CD4-positive, alpha-beta T cell (primary cell): ENCODE measurements at places on chromosomes 4 and X.

DNA sequence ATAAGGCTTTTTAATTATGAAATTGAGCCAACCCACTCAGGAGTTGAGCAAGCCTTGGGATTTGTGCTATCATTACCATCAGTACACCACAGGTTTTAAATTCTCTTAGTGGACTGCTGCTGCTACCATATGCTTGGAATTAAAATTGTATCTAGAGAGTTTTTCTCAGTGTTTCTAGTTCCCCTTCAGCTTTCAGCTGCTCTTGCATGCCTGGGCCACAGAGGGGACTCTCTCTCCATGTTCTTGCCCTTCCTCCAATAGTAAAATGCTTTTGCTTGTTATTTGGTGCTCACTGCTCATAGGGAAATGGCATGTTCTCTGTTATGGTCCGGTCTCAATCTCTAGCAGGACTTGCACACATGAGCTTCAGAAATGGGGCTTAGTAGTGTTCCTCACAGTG, 101.9 kb downstream of the IGSF1 start:
- DNase-seq = no peak

DNA sequence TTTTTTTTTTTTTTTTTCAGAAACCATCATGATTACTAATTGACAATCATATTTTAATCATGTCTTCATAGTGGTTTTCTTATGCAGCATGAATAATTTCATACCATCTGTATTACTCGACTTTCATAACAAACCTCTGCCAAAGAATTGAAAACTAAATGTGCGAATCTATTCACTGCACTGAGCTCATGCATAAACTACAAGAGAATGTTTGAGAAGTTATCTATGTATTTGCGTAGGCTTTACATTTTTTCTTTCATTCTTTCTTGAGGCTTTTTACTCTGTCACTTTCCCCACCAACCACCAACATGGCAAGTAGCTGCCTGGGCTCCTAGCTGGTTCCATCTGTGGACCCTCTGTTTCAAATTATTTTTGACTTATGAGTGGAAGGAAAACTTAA, 1761.0 kb downstream of the STIM2 start:
- DNase-seq = no peak

DNA sequence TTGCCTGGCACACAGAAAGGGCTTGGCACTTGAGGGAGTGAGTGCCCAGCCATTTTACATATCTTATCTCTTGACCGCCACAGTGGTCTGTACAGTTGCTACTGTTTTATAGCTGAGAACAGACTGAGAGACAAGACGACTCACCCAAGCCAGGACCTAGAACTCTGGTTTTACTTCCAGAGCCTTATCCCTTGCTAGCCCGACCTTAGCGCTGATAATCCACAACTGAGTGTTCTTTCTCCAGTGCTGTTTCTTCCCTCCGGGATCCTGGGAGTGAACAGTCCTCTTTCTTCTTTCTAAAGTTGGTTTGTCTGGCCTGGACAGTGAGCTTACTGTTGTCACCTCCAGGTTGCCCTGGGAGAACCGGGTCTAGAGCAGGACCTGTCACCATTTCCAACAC, 52.5 kb upstream of the TADA2B start:
- DNase-seq = no peak

- DNase-seq = peak; percentile 22
Observed at GRCh38 chrX:134186362-134187121, 50.4 kb upstream of the CCDC160 start.

GRCh38 chr4:8315435-8316250, 46.1 kb downstream of the HTRA3 start:
- no peak for DNase-seq

- DNase-seq = peak; percentile 42
Observed at GRCh38 chr4:6926681-6927478, 17.3 kb downstream of the TBC1D14 start.

GRCh38 chr4:80710748-80711451, 319.6 kb upstream of the BMP3 start:
- DNase-seq = no peak

DNA sequence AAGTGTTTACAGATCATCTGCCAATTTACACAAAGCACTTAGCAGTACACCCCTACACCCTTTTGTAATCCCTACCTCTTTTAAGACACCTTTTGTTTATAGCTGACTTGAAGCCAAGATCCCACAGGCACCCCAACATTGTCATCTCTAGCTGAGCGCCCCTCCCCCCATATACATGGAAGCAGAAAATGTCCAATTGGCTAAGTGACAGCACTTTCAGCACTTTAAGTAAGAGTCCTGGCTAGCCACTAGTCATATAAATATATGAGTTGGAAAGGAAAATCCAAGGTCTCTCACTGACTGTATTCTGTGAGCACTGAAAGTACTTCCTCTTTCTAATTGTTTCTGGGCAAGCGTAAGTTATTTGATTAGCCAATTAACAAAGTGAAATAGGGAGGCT, 108.2 kb downstream of the NSUN7 start:
- peak; percentile 13 for DNase-seq

- peak; percentile 57 for DNase-seq
Observed at GRCh38 chr4:26131711-26132110, 189.1 kb upstream of the RBPJ start.

DNA sequence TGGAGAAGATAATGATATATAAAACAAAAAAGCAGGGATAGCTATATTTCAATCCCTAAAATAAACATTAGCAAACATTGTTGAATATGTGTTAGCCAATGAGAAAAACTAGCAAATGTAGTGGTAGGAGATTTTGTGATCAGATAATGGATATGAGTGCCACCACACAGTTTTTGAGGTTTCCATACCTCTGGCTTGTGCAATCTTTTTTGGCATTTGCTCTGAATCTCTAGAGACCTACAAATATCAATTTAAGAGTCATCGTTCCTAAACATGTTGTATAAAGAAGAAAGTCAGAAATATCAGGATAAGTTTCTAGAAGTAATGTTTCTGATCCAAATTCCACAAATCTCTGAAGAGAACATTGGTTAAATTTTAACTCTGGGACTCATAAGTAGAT, 308.7 kb downstream of the PDGFC start:
- no peak for DNase-seq

- no peak for DNase-seq
Observed at GRCh38 chr4:92101737-92102172, 202.0 kb upstream of the GRID2 start.

DNA sequence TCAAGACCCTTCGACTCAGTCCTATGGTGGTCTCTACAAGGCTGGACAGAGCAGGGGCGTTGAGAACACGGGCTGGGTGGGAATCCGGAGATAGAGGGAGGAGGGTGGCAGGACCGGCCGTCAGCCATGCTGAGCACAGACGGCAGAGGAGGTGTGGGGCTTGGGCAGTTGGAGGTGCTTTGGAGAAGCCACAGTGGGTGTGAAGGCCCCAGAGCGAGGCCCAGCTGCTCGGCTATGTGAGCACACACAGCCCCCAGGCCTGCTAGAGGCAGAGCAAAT, 4.2 kb downstream of the PDE6B start:
- no peak for DNase-seq

GRCh38 chr4:61583696-61584095, 383.6 kb downstream of the ADGRL3 start:
- DNase-seq = no peak

DNA sequence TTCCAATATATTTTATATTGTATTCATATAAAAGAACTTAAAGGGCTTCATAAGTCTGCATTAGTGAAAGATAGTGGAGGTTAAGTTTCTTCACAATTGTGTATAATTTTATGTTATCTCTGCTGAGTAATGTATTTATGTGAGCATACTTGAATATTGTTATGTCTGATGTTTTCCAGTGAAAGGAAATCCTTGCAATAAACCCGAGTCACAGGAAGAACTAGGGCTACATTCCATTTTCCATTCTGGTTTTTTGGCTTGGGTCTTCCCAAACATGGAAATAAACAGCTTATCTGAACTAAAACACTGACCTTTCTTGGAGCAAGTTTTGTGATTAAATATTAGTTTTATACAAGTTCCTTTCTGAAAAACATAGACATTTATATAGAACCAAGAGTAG, 231.3 kb upstream of the GPRIN3 start:
- no peak for DNase-seq

- DNase-seq = no peak
Observed at GRCh38 chrX:134158821-134159512, 78.0 kb upstream of the CCDC160 start.

DNA sequence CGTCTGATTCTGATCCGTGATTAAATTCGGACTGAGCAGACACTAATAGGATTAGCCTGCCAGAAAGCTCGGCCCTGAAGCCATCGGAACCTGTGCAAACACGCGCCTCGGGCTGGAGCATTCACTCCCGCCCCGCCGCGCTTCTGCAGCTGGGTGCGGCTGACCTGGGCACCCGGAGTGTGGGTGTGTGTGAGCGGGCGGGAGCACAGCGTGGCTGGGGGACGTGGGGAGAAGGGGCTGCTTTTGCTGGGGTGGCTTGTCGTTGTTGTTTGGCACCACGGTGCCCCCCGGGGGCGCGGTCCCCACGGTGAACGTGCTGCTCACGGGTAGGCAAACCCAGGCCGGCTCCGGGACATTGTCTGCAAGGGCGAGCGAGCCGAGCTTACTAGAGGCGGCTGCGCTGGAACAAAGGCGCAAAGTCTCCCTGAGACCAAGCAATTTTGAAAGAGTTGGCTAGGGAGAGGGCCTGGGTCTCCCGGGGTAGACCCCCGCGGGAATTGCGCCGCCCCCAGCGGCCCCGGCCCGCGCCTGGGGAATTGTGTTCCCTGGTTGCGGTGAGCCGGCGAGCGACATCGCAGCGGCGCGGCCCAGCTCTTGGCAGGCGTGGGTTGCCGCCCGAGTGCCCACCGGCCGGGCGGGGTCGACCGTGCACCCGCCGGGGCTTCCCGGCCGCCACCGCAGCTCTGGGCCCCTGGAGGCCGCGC, 1.4 kb downstream of the MAMLD1 start:
- peak; percentile 39 for DNase-seq

GRCh38 chr4:57200799-57201327, 90.7 kb upstream of the IGFBP7 start:
- DNase-seq = no peak

DNA sequence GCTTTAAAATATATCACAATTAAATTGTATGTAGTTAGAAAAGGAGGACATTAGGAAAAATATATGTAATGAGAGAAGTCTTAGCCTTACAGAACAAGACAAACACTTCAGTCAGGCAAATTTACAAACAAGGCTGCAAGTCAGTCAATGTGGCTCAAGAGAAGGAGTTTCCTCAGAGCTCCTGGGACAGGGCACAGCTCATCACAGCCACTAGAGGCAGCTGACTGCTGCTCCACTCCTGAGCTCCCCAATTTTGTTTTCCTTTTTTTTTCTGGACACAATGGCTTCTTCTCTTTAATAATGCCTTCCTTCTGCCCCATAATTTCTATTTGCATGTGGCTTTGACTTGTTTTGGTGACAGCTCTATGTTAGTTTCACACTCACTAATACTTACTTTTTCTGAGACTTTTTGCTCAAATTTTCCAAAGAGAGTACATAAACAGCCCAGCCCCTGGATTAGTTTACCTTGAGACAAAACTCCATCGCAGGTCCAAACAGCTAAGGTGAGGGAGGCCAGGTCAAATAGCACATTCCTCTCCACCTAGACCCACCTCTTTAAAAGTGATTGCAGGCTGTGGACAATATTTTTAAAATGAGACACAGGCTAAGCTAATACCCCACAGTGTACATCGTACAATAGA, 850.4 kb upstream of the FRG1 start:
- DNase-seq = no peak

DNA sequence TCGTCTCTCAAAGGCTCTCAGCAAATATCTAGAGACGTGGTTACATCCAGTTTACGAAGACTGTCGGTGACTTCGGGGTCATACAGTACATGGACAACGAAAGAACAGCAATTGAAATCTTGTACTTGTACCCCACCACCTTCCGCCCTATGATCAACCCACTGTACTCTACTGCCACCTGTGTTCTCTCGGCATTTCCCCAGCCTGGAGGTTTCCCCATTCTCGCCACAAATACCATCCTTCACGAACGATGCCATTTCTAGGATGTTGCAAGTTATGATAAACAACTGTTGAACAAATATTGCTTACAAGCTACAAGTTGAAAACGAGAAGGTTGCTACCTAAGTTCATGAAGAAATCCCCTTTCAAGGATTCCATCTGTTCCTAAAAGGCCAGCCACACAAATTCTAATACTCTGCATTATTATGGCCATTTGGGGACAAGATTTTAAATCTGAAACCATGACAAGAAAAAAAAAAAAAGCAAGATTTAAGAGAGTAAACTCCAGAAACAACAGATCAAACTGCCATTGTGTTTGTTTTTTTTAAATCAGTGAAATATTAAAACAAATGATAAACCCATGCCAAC, 1.6 kb downstream of the APBB2 start:
- no peak for DNase-seq

GRCh38 chr4:75099321-75099720, 166.4 kb downstream of the PARM1 start:
- DNase-seq = no peak

DNA sequence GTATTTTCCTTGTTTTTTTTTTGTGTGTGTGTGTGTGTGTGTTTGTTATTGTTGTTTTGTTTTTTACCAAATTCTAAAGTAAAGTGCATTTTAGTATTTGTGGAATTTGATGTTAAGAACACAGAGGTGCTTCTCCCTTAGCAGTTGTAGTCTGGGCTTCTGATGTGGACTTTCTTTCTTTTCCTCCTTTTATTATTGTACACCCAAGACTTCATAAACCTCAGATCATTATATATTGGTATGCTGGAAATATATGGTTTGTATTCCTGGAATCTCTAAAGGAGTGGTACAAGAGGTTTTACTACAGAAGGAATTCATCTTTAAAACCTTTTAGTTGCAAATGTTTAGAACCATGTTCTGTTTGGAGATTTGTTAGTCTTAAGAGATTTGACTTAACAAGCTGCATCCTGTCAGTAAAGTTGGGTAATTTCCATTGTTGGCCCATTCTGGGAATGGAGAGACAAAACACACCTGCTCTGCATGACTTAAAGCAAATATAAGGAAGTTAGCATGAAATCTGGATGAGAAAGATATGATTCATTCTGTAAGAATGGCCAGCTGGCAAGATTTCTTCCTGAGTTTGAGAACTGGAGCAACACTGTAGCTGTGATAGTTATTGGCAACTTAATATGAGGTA, 64.0 kb downstream of the SMAD1 start:
- no peak for DNase-seq
